ENCODE measurements at places on chromosomes 11 and 22.

GRCh38 chr11:117610901-117611300, 186.1 kb downstream of the DSCAML1 start:
- DNase-seq: no peak

- DNase-seq: no peak
These were observed 6.2 kb upstream of the PIM3 start for GRCh38 chr22:49954354-49954753.

GRCh38 chr22:49887064-49887451, 31.2 kb downstream of the ALG12 start:
- no peak for DNase-seq

DNA sequence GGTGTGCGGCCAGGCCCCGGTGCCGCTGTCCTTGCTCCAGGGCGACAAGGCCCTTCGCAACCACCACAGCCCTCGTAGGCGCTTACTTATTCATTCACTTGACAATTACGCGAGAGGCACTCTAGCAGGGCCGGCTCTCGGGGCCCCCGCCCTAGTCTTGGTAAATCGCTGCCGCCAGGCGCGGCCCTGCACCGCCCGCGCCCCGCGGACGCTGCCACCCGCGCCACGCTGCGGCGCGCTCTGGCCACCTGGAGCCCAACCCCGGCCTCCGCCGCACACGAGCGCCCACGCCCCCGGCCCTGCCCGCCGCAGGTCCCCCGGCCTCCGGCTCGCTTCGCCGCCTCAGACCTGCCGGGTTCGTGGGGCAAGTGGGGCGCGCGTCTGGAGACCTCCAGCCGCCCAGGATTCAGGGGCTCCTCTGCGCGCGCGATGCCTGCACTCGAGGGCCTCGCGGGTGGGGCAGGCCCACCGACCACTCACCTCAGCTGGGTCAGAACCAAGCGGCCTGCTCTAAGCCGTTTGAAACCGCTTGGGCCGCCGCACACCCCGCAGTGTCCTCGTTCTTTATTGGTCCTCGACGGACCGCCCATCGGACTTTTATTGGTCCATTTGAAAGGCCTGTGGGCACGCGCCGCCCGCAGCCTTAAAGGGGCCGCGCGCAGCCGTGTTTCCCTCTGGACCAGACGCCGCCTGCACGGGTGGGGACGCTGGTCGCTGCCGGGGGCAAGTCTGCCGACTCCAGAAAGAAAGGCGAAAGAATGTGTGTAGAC, at the start of gene CKAP5:
Gene CKAP5 (minus strand): TSS at position 541 of the 770 bp plus-strand sequence. CDS start 25,049 bp downstream, outside the sequence.
- DNase-seq: peak; percentile 91

GRCh38 chr22:17264321-17265052, 45.3 kb upstream of the ADA2 start:
- DNase-seq: no peak

GRCh38 chr11:3058753-3059664, 1.8 kb upstream of the CARS1 start:
- no peak for DNase-seq

- no peak for DNase-seq
These were observed 41.8 kb upstream of the KCNQ1OT1 start for GRCh38 chr11:2741377-2742131.

DNA sequence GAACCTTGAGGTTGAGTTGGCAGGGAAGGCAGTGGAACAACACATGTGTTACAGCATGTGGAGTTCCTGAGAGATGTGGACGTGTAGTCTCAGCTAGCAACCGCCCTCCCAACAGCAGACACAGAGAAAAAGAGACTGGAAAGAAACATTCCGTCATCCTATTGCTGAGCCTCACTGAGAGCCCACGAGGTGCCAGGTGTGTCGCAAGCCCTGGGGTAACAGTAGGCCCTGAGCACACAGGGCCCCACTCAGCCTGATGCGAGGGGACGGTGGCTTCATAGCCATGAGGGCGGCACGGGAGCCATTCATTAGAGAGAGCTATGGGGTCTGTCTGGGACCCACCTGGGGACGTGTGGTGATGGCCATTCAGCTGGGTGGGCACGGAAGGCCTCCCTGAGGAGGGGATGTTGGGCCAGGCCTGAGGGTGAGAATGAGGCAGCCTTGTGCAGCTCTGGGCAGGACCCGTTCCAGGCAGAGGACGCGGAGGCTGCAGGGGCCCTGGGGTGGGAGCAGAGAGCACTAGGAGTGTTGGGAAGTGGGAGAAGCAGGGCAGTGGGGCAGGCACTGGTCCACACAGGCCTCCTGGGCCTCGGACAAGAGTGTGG, 26.2 kb downstream of the MPPED1 start:
- no peak for DNase-seq

DNA sequence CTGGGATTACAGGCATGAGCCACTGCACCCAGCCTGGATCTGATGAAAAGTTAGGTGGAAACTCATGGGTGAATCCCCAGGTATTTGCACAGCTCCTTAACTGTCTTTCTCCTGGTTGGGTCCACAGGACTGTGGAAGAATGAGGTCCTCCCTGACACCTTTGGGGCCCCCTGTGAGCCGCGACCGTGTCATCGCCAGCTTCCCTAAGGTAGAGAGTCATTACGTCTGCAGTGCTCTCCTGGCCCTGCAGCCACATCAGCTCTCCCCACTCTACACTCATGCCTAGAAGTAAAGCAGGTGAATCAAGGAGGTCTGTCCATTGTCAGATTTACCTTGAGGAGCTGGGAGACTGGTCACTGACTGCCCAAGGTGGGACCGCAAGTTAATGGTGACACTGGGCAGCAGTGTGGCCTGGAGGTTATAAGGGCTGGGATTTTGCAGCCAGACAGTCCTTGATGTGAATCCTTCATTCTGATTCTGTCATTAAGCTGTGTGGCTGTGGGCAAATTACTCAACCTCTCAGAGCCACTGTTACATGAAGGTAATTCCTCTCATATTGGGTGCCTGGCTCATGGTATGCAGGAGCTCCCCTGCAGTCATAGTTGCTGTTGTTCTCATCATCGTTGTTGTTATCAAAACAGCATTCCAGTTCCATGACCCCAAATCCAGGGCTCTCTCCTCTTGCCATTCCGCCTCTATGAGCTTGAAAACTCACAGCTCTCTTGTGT, 1.4 kb downstream of the RAB36 start:
- no peak for DNase-seq
